ENCODE measurements at places on chromosomes 7 and 10.

GRCh38 chr7:35019179-35019729, 18.0 kb downstream of the DPY19L1 start:
- DNase-seq: no peak

DNA sequence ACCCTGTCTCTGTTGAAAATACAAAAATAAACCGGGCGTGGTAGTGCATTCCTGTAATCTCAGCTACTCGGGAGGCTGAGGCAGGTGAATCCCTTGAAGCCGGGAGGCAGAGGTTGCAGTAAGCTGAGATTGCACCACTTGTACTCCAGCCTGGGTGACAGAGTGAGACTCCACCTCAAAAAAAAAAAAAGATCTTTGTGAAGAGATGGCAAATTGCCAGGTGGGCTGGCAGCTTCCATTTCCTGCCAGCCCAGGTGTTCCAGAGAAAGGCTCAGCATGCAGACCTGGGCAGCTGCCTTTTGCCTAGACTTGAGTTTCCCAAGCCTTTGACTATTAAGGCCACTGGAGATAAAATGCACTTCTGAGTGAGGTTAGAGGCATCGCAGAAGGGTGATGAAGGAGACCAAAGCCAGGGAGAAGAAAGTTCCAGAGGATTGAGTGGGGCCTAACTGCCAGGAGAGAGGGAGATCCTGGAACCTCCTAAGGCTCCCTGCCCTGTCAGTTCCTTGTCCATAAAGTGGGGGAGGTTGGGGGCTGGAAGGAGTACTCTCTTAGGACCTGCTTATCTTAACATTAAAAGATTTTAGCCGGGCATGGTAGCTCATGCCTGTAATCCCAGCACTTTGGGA, 10.0 kb upstream of the DDIT4 start:
- no peak for DNase-seq

- no peak for DNase-seq
Observed at GRCh38 chr10:122113945-122114747, 125.2 kb downstream of the TACC2 start.

- DNase-seq: no peak
Observed at GRCh38 chr7:29420011-29420410, 143.6 kb upstream of the PRR15 start.

DNA sequence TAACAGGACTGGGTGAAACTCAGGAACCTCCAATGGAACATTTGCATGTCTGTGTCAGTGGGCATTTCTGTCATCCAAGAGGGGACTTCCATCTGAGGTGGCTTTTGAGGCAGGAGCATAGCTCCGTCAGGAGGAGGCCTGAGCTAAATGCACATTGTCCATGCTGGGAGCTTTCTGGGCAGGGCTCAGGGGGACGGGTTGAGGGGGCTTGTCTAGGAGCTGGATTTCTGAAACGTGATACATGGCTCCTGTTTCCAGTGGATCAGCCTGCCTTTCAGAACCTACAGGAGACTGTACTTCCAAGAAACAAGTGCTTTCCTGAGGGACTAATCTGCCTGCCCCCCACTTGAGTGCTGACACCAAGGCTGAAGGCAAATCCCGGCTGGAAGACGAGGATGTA, 40.5 kb upstream of the GDF10 start:
- peak; percentile 51 for DNase-seq

DNA sequence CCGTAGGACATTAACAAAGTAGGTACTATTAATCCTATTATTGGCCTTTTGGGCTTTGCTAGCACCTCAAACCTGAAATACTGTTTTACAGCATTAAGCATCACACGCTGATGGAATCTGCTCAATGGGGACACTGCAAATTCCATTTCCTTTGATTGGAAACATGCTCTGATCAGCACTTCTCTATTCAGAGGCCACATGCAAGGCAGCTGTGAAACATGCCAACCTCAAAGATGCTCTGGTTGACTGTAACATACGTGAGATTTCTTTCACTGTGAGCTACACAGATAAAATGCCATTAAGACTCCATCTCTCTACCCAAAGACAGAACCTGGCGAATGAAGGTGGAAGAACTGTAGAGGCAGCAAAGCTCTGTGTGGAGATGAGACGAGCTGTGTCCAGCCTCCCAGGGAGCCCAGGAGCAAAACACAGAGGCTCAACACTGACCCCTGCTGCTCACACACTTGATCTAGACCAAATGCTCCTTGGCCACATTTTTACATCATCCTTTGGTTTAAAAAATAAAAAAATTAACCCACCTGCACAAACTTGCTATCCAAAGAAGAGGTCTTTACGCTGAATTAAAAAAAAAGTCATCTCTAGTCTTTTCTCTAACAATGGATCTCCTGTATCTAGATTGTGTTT, 8.0 kb downstream of the RSU1 start:
- DNase-seq: no peak

DNA sequence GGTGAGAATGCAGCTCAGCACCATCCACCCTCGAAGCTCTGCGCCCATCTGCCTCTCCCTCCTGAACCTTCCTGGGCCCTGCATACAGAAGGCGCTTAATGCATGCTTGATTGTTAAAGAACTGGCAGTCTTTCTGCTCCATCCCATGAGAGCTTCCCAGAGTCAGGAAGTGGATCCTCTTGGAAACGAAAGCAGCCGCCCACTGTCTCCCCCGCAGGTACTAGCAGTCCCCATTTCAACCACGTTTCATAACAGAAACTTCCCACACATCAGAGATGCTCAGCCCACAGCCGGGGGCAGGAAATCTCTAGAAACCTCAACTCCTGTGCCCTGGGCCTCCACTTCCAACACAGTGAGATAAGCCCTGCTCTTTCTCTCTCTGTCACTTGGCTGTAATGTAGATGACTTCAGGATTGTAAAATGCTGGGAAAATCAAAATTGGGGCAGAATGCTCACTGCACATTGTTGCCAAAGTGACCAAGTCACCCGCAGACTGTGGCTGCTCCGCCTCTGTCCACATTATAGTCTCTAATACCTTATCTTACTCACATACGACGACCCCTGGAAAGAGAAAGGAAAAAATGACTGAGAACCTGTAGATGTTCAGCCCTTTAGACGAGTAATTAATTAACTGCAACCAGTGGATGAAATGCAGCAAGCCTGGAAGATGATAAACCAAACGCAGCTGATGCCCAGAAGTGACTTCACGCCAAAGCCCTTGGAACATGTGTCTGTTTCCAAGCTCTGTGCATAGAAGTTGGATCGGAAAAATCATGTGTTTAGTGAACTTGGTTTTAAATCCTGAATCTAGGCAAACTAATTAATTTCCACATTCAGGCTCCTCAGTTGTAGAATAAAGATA, 28.5 kb downstream of the GSDME start:
- DNase-seq: no peak

- no peak for DNase-seq
Observed at GRCh38 chr7:29987811-29988317, 1.7 kb downstream of the SCRN1 start.

Data from mesenteric fat pad (tissue), 1 donor.